ENCODE measurements at places on chromosomes 7 and 10. TPM values are rescaled to one million over a fixed set of nuclear protein-coding genes. Genes with fewer than 3 reads are reported as not detected.

Gene NPY4R2
- not detected for total RNA-seq

DNA sequence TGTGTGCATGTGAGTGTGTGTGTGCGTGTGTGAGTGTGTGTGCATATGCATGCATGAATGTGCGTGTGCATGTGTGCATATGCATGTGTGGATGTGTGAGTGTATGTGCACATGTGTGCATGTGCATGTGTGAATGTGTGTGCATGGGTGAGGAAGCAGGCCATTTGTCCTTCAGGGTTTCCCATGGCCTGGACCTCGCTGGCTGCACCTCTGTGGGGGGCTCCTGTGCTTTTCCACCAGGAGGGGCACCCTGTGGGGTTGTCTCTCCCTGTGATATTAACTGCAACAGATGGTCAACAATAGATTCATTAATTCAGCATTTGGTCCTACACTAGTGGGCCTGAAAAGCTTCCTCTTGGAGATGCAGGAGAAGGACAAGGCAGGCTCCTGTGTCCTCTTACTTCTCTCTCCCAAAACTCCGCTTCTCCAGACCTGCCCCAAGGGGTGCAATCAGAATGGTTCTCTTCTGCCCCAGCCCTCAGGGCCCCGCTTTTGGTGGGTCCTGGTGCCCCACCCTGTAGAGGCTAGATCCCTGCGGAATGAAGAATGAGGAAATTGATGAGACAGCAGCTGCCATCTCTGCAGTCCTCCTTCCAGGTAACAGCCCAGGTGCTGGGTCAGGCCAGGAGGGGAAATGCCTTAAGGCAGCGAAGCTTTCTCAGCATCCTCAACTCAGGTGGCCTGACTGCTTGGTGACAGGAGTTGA lies 41.5 kb upstream of the NUB1 start:
- no peak for DNase-seq

- no peak for DNase-seq
Measured at GRCh38 chr7:131109011-131109758, 218.5 kb upstream of the MKLN1 start.

DNA sequence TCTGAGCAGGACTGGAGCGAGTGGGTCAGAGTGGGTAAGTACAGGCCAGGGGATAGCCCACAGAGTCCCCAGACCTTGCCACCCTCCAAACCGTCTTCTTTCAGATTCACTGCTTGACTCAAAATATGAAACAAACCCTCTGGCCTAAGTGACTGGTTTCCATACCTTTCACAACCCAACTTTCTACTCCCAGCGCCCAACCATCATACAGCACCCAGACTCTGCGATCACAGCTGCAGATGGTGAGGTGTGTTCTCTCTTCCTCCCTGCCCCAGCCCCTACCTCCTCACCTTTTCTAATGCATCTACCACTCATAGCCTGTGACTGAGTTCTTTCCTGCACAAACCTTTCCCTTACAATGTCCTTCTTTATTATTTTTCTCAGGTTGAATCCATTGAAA lies 92.0 kb upstream of the CELF2 start:
- DNase-seq: no peak

DNA sequence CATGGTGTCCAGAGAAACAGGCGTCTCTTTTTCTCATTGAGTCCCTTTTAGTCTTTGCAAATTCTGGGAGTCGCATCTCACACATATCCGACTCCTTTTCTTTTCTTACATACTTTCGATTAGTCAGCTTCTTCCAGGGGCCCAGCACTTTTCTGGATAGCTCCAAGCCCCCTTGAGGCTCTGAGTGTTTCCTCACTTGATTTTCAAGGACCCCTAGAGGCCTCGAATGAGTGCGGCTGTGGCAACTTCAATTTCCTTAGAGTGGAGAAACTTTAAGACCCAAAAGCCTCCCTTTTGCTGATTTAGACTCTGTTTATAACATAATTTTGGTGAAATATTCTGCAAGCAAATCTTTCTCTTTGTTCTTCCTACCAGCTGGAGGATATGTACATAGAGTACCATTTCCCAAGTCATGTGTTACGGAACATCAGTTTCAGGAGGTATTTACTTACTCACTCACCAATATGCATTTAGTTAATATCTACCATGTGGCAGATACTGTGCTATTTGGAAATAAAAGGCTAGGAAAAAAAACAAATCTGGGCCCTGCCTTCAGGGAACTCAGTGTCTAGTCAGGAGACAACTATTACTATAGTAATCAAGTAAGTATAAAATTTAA lies 555.2 kb downstream of the REEP3 start:
- no peak for DNase-seq

GRCh38 chr10:89515031-89515841 lies 20.2 kb downstream of the SLC16A12 start:
- no peak for DNase-seq

Gene FKBP6
- total RNA-seq: not detected

Gene ADAM8
- total RNA-seq: 5.0 TPM

- no peak for DNase-seq
Measured at GRCh38 chr7:41503438-41503837, 199.5 kb downstream of the INHBA start.

DNA sequence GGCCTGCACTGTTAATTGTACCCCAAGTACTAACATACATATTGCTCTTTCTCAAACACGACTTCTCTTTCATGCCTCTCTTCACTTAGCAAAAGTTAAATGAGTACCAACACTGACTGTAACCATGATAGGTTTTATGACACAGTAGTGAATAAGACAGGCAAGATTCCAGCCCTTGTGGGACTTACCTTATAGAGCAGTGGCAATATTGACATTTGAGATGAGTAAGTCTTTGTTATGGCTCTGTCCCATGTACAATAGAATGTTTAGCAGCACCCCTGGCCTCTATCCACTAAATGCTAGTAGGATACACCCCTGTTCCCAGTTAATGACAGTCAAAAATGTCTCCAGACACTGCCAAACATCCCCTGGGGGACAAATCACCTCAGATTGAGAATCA lies 11.9 kb upstream of the COL1A2 start:
- DNase-seq: no peak

DNA sequence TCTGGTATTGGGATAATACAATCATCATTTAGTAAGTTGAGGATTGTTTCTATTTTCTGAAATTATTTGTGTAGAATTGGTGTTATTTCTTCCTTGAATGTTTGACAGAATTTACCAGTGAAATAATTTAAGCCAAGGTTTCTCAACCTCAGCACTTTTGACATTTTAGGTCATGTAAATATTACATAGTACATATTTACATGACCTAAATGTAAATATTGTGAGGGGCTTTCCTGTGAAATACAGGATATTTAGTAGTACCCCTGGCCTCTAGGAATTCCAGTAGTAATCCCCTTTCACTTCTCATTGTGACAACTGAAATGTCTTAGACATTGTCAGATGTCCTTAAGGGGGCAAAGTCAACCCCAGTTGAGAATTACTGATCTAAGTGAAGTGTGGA lies 59.8 kb downstream of the TBC1D12 start:
- DNase-seq: no peak

DNA sequence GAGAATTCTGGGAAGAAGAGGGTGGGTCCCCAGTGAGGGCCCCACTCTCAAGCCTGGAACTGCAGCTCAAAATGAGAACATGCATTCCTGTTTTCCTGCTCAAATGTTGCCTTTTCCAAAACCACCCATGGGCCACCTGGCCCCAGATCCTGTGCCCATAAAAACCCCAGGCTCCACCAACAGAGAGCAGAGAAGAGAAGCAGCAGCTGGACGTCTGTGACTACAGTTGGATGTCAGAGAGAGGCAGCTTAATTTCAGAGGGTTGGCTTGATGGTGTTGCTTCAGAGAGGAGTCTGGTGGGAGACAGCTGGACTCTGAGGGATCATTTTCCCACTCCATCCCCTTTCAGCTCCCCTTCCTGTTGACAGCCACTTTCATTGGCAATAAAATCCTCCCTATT lies 256.4 kb downstream of the FZD1 start:
- DNase-seq: no peak

DNA sequence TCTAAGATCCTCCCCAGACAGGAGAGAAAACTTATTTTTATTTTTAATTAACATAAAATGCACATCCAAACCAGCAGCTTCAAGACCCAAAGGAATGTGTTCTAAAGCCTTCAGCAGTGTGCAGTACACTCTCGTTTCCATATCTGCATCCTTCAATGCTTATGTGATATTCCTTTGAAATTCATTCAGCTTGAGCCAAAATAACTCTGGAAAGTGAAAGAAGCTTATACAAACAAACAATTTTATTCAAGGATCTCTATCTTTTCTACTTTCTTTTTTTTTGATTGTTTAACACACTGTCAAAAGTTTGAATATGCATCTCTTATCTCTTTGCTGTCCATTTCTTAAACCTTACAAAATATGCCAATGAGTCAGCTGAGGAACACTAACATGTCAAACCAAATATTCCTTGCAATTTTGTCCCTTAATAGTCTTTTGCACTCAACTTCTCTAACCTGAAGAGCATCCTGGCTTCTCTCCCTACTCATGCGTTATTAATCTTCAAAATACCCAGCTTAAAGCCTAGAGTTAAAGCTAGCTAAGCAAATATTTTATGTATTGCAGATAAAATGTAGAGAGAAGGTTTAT lies 124.3 kb downstream of the THSD7A start:
- no peak for DNase-seq

DNA sequence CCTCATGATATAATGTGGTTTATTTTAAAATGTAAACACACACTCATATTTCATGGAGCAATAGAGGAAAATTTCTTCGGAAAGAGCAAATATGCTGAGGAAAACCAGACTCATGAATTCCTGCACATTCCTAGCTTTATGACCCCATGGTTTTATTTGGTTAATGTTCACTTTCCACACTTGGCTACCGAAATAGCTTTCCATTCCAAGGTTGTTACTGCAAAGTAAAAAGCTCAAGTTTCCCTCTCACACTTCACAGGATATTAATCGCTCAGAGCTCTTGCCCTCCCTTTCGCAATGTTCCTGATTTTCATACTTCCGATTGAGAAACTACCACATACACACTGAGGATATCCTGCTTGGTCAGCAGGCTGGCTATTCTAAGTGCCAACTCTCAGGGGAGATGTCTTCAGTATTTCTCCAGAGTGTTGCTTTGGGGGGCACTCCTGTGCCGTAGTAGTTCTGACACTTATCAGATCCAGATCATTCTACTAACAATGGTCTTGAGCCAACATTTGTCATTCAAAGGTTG lies 77.5 kb upstream of the STEAP1B start:
- DNase-seq: peak; percentile 48

Gene SPDYE9
- not detected for total RNA-seq

Gene SHH
- not detected for total RNA-seq

Gene MAGI2
- 20.2 TPM for total RNA-seq

Gene CD36
- total RNA-seq: 919 TPM

- no peak for DNase-seq
Measured at GRCh38 chr10:121216721-121217181, 365.6 kb downstream of the WDR11 start.

GRCh38 chr7:115004121-115004520 lies 82.2 kb downstream of the MDFIC start:
- DNase-seq: no peak

DNA sequence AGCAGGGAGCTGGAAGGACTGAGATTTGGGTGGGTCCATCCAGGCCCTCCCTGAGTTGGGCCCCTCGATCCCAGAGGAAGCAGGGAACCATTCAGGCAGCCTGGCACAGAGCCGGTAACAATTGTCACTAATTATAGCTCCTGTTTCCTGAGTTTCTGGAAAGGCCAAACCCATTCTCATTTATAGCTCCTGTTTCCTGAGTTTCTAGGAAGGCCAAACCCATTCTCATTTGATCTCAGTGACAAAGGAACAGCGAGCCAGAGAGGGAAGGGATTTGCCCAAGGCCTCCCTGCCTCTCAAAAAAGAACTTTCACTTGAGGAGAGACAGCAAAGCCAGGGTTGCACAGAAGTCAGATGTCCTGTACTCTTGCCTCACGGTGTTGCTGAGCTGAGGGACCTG lies 521.9 kb downstream of the TYW1 start:
- DNase-seq: no peak

Gene MBL2
- total RNA-seq: not detected

Gene RSPH10B2
- total RNA-seq: 0.44 TPM

- DNase-seq: no peak
Measured at GRCh38 chr7:26279405-26279804, 12.3 kb upstream of the SNX10 start.

- DNase-seq: no peak
Measured at GRCh38 chr10:34433241-34434076, 381.6 kb downstream of the PARD3 start.

- DNase-seq: no peak
Measured at GRCh38 chr10:3935933-3936359, 150.9 kb upstream of the KLF6 start.

DNA sequence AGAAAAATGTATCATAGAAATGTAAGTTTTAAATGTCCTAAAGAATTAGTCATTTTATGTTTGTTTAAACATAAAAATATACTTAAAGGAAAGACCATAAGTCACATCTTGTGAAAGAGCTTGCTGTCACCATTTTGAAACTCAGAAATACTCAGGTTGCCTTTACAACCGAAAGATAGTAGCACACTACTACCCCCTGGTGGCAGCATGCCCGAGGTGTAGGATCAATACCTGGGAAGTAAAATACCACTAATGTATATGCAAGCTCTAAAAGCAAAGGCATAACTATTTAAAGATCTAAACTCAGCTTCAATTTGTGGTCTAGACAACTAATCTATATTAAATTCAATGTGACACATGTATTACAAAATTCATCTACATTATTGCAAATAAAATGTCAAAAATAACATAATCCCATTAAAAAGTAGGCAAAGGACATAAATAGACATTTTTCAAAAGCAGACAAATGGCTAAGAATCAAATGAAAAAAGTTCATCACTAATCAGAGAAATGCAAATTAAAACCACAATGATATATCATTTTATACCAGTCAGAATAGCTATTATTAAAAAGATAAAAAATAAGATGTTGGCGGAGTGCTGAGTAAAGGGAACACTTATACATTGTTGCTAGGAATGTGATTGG lies 47.7 kb upstream of the FGL2 start:
- DNase-seq: peak; percentile 70

Gene ZNF722
- total RNA-seq: not detected

Gene OPN4
- not detected for total RNA-seq

DNA sequence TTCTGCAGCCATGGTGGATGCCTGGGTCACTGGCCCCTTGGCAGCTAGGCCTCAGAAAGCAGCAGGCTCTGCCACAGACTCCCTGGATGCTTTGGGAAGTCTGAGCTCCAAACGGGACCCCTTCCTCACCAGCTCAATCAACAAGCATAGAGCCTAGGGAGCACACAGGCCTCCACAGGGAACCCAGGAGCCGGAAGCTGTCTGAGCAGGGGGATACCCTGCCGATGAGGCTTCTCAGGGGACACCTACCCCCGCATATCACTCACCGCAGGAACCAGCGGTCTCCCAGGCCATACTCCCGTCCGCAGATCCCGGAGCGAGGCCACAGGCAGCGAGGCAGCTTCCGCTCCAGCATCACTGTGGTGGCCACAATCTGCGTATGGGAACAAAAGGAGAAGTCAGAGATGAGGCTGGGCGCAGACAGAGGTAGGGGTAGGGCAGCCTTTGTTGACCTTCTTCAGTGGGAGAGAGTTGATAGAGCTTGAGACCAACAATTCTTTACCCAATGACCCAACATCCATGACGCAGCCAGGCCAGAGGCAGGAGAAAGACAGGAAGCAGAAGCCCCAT lies 13.4 kb downstream of the TRPV6 start:
- peak; percentile 12 for DNase-seq

Data from breast epithelium (tissue), 4 donors.